ENCODE measurements at places on chromosomes 3 and 15.

DNA sequence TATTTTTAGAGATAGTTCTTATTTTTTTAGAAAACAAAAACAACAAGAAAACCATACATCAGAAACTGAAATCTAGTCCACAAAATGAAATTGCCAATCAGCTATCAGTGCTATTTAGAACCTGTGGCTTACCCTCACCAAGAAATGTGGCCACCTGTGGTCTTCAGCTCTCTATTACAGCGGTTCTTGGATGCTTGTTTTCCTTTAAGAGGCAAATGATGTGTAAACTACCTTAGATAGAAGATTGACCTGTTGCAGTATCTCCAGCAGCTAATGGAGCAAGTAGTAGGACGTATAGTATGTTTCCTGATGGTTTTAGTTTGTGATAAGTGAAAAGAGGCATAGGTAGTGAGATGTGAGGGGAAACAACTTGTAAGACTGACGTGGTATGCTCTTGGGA lies 21.2 kb downstream of the TFG start:
- DNase-seq: no peak

- DNase-seq: no peak
These were observed 5.6 kb upstream of the SRPRB start for GRCh38 chr3:133799794-133800585.

- no peak for DNase-seq
These were observed 1286.6 kb upstream of the ALCAM start for GRCh38 chr3:104080088-104080626.

DNA sequence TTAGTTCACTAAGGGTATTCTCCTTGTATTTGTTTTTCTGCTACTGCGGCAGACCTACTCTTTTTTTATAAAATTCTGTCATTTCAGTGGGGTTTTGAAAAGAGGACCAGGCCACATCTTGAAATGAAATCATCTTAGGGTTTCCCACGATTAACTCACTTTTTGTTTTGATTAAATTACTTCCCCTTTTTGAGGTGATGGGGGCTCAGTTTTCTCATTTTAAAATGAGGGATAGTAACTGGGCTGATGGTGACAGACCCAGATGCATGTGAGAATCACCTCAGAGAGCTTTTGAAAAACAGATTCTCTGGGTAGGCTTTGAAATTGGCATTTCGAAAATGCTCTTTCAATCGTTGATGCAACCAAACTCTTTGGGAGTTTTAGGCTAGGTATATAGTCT lies 24.2 kb downstream of the UBE2Q2 start:
- no peak for DNase-seq

DNA sequence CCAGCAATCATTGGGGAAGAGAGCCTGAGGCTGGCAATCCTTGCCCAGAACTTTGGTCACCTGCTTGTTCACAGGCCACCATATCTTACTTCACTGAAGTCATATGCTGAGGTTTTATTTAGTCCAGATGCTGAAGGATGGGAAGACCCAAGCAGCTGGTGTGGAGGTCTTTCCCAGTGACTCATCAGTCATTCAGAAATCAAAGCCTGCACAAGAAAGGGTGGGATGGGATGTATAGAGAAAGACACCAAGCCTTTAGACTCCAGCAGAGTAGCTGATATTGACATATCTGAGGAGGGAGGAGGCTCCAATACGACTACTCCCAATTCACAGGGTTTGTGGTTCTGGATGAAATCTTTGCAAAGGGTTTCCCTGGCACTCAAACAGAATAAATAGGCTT lies 13.0 kb upstream of the PHLDB2 start:
- DNase-seq: no peak

DNA sequence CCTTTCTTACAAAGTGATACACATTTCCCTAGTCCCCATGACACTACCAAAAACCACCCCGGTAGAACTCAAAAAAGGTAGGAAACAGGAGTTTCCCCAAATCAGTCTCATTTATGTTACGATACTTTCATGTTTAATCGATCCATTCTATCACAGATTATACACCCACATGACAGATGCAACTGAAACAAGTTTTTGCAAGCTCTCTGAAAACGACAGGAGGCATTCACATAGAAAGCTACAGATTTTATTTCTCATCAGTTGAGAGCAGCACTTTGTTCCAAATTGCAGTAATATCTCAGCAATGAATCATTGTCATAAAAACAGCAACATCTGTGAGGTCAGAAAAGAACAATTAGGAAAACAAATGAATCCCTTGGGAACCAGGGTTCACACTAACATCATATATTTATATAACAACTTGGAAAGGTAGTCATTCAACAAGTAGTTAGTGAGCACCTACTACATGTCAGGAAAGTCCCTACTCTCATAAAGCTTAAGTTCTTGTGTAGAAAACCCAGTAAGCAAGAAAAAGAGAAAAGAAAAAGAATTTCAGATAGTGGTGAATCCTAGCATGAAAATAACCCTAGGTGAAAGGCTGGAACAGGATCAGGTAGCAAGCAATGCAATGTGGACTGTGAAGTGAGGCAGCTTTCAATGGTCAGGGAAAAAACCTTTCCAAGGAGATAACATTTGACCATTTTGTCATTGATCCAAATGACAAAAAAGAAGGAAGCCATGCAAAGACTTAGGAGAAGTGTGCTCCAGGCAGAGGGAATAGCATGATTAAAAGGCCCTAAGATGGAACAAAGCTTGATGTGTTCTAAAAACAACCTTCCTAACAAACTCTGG lies 8.3 kb downstream of the PLD1 start:
- no peak for DNase-seq

DNA sequence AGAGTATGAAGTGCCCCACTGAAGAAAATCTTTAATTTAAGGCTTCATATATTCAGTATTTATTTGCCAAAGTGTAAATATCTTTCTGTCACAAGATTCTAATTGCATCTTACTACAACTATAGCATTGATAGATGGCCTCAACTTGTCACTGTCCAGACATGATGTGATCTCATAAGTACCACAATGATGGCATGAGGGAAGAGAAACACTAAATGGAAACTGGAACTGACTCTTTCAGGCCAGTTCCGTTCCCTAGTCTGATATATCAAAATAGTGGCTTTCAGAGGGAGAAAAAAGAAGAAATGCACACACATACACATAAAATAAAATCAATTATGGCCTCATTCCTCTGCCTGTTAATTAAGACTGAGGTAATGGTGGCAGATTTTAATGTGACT lies 615.7 kb downstream of the TBL1XR1 start:
- DNase-seq: no peak

All from thoracic aorta (tissue), 2 donors.